Caki2 (cell line): ENCODE measurements at places on chromosomes 5 and 9. TPM values are rescaled to one million over a fixed set of nuclear protein-coding genes. Genes with fewer than 3 reads are reported as not detected.

- no peak for DNase-seq
These were observed 11.1 kb downstream of the LURAP1L start for GRCh38 chr9:12785941-12786340.

Gene GCNT4
- total RNA-seq = 0.41 and 1.3 TPM in 2 replicates

Gene KCTD16
- 0.17 and 2.6 TPM in 2 replicates for total RNA-seq

DNA sequence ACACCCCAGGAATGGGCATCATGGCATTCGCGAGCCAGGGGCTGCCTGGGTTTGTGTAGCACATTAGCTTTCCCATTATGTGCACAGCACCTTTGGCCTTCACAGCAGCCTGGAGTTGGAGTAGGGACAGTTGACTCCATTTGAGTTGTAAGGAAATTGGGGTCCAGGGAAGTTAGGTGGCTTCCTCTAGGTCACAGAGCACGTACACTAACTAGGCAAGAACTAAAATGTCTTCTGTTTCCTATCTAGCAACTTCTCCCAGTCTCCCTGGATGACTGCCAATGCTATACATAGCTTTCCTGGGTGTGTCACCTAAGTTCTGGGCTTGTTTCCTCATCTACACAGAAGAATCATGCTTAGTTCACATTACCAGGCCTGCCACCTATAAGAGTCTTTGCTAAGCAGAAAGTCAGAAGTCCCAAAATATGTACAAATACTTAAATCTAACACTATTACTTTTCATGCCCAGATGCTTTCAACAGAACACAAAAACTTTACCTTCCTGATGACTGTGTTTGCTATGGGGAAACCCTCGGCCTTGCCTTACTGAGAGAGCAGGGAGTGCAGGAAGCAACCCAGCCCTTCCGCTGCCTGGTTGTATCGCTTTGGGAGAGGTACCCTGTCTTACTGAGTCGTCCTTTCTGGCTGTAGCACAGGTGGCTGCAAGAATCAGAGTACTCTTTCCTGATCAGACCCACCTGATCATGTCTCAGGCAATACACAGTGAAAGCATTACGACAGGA is 12.0 kb downstream of the MACROH2A1 start:
- DNase-seq = peak; percentile 50

- peak; percentile 50 for DNase-seq
These were observed 21.9 kb downstream of the NEK6 start for GRCh38 chr9:124279531-124280175.

GRCh38 chr5:643351-643801 is 31.2 kb downstream of the CEP72 start:
- no peak for DNase-seq
